ENCODE measurements at places on chromosomes 2 and 18.

- no peak for DNase-seq
These were observed 1367.2 kb upstream of the CELF4 start for GRCh38 chr18:38932752-38933151.

- DNase-seq, result no peak
These were observed 200.8 kb upstream of the SLC35G4 start for GRCh38 chr18:11408555-11409065.

- DNase-seq, result no peak
These were observed 70.6 kb downstream of the LYPD6 start for GRCh38 chr2:149400997-149401396.

DNA sequence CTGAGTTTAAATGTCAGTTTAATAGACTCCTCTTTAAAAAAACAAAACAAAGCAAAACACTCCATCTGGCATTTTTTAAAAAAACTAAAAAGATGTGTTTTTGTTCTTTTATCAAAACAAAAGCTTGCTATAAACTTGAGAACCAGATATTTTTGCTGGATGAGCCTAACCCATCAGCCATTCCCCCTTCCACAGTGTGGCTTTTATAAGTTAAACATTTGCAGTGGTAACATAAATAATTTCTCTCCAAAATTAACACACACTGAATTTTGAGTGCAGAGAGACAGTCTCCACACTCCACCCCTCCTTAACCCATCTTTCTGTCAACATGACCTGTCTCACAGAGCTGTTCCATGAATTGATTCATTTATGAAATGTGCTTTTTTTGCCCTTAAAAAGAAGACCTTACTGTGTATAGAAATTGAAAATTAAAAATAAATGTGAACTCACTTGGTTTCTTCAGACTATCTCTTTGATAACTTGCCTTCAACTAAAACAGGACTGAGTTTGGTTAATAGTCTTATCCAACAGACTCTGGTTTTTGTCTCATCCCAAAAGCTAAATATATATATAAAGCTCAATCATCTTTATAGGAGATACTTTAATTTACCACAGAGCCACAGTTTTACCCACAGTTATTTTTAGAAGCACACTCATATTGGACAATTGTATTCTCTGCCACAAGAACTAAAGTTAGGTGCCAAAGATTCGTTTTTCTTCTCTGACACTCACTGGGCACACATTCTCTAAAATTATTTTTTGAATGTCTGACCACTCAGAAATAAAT is 64.8 kb upstream of the STK39 start:
- DNase-seq, result no peak

DNA sequence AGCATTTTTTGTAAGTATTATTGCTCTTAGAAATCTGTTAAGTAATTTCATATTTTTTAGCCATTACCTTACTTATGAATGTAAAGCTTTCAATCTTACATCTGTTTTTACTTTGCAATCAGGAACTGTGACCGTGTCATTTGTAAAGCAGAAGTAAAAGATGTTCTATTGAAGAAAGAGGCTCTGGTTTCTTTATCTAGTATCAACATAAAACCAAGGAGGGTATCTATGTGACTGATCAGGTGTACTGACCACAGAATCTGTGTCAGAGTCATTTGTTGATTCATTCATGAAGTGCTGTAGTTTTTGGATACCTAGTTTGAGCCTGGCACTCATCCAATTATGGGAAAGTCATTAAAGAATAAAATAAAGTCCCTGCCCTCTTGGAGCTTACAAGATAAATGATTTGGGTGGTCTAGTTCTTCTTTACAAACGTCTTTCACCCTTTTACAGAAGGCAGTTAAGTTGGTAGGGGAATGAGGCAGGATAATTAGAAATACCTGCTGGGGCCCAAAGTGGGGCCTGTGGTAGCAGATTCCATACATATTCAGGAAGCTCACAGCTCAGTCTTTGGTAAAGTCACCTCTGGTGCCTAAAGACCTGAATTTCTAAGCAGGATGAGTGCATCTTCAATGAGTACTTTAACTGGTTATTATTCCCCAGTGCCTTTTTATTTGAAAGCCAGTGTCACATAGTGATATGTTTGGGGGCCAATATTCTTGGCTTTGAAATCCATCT is 260.6 kb upstream of the NT5C1B start:
- DNase-seq, result no peak

GRCh38 chr18:49174478-49174877 is 223.7 kb upstream of the SMAD7 start:
- no peak for DNase-seq

DNA sequence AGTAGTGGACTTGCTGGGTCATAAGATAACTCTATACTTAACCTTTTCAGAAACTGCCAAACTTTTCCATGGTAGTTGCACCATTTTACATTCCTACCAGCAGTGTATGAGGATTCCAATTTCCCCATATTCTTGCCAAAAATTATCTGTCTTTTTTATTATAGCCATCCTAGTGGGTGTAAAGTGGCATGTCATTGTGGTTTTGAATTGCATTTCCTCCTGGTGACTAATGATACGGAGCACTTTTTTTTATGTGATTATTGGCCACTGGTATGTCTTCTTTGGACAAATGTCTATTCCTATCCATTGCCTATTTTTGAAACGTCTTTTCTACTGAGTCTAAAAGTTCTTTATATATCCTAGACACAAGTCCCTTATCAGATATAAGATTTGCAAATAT is 44.3 kb downstream of the CACNB4 start:
- no peak for DNase-seq

DNA sequence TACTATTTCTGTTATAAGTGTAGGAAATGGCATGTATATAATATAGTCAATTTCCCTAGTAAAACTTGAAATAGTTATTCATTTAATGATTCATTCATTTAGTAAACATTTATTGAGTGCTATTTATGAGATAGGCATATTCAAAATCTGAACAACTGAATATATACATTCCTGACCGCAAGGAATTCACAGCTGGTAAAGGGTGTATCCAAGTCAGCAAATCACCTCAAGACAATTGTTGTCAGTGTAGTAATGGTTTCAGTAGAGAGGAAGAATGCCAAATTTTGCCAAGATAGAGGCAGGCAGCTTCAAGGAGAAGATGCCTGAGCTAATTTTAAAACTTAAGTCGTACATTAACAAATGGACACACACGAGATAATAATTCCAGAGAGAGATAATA is 89.8 kb upstream of the CHST9 start:
- no peak for DNase-seq

GRCh38 chr2:165796129-165796528 is 2.1 kb upstream of the GALNT3 start:
- DNase-seq, result no peak

- DNase-seq, result no peak
These were observed 56.1 kb downstream of the RIF1 start for GRCh38 chr2:151465771-151466170.

DNA sequence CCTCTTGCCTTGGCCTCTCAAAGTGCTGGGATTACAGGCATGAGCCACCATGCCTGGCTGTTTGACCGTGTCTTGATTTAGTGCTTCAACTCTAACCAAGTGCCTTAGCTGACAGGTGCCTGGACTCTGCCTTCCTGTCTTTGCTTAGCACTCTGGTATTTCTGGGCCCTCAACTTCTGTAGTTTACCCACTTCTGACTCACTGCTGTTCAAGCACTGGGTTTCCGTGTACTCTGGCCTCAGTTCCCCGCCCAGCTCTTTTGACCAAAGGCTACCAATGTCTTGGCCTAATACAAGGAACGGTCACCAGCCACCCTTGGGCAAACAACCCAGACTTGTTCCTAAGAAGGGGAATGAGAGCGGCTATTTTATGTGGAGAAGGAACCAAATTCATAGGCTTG is 35.7 kb upstream of the CABLES1 start:
- DNase-seq, result no peak

- no peak for DNase-seq
These were observed 13.7 kb upstream of the OTOF start for GRCh38 chr2:26491563-26492167.

GRCh38 chr2:141329964-141330363 is 800.9 kb downstream of the LRP1B start:
- DNase-seq, result no peak

- DNase-seq, result no peak
These were observed 238.8 kb downstream of the SLC8A1 start for GRCh38 chr2:40213071-40213470.

DNA sequence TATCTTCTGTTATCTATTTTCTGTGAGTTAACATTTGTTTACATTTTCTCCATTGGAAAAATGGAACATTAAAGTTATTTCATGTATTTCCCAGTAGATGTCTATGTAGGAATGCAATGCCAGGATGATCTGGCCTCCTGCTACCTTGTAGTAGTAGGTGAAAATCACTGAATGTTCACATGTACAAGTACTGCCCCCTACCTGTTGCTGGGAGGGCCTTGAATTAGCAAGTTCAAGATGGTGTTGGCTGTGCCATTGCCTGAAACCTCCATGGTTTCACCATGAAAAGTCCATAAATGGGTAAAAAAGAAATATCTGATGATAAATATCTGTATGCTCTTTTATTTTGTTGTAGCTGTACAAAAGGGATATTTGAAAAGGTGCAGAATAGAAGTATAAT is 30.7 kb downstream of the XRCC5 start:
- no peak for DNase-seq

DNA sequence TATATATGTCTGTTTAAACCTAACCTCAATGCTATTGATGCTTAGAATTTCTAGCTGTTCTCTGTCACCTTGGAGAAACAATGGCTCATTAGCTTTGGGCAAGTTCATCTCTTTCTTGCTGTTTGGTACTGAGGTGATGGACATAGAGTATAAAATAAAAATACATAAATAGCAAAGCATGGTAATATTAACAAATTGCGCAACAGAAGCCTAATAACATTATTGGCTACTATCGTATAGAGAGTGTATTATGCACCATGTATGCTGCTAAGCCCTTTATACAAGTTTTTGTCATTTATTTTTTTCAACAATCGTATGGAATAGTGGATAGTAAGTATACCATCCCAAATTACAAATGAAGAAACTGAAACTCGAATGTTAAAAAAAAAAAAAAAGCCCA is 100.1 kb downstream of the ICOS start:
- DNase-seq, result no peak

DNA sequence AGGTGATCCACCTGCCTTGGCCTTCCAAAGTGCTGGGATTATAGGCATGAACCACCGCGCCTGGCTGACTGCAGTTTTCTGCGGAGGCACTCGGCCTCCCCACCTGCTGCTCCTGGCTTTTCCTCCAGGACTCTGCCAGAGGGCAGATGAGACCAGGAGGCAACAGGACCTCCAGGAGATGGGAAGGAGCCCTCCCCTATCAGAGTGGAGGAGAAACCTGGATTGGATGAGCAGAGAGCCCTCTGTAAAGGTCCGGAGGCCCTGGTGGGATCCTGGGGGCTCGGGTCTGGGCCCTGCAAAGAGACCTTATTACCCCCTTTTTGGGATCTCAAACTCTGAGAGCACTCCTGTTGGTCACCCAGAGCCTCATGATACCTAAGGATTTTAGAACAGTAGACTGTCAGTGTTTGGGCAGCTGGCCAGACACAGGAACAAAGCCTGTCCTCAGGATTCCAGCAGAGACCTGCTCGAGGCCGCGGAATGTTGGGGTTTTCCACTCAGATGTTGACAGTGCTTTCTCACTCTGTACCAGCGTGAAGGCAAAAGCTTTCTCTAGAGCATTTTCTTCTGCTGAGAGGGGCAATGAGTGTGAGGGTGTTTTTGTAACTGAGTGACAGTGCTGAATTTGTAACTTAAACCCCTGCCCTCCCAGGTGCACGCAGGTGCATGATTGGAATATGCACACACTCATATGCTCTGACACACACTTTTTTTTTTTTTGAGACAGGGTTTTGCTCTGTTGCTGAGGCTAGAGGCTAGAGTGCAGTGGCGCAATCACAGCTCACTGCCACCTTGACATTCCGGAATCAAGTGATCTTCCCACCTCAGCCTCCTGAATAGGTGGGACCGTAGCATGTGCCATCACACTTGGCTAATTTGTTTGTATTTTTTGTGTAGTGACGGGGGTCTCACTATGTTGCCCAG is 48.4 kb downstream of the NPPC start:
- no peak for DNase-seq

All from anterior cingulate cortex (tissue), 58 donors.